ENCODE measurements at places on chromosomes 1 and 21.

DNA sequence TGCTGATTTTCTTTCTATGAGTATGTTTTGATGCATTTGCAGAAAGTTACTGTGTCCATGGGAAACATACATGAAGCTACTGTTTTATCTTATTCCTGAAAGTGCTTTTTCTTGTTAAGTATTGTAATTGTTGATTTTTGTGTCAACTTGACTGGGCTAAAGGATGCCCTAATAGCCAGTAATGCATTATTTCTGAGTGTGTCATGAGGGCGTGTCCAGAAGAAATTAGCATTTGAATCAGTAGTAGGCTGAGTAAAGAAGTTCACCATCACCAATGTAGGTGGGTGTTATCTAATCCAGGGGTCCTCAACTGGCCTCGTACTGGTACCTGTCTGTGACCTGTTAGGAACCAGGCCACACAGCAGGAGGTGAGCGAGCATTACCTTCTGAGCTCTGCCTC is 760.2 kb downstream of the PLA2G4A start:
- DNase-seq = no peak

DNA sequence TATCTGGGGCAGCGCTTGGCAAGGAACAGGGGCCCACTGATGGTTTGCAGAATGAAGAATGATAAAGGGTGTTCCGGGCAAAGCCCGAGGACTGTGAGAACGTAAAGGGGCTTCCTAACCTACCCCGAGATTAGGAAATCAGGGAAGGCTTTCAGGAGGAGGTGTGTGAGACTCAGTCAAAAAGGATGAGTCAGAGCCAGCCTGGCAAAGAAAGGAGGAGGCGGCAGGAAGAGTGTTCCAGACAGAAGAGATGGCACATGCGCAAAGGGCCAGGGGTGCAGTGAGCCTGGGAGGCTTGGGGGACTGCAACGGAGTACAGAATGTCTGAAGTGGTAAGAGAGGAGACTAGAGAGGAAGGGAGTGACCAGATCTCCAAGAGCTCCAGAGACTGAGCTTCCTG is 70.3 kb downstream of the RAP1GAP start:
- no peak for DNase-seq

DNA sequence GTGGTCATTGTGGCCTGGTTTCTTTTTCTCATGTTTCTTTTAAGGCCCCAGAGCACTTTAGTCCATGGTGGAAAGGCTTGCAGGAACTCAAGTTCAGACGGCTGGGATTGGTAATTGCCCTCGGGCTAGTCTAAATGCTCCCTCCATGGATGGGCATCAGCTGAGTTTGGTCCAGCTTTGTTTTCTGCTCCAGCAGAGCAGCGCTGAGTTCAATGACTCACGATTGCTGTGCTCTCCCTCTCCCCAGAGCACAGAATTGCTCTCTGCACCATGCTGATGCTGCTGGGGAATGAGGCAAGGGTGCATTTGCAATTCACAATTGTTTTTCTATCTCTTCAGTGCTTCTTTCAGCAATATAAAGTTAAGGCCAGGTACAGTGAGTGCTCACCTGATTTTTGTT is 1.8 kb upstream of the OR2T6 start:
- no peak for DNase-seq

GRCh38 chr1:166233750-166234366 is 67.1 kb upstream of the FAM78B start:
- DNase-seq = no peak
